ENCODE measurements at places on chromosomes 12 and 14. TPM values are rescaled to one million over a fixed set of nuclear protein-coding genes. Genes with fewer than 3 reads are reported as not detected.

EXD2 gene
- 13.7 TPM for polyA plus RNA-seq

KRT6B gene
- polyA plus RNA-seq: not detected

SRGAP1 gene
- 1.8 TPM for polyA plus RNA-seq

TESPA1 gene
- polyA plus RNA-seq: not detected

SIX6 gene
- not detected for polyA plus RNA-seq
